ENCODE measurements at places on chromosomes 6 and 20.

GRCh38 chr6:108578595-108579327, 18.0 kb downstream of the FOXO3 start:
- no peak for DNase-seq

DNA sequence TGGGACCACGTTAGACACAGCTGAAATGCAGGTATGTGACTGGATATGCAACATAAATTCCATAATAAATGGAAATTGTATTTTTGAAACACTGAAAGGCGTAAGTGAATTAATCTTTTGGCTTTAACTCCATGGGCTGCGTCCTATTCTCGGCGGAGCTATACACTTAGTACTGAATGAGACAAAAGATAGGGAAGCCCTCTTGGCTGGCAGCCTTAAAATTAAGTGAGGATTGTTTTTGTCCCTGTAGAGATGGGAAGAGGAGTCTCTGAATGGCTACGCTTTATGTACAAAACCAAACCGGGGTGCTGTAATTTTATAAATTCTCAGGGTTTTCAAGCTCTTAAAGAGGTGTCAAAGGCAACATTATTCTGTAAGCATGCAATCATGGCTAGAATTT, 429.8 kb downstream of the QKI start:
- DNase-seq: no peak

GRCh38 chr6:37641546-37641945, 56.1 kb downstream of the MDGA1 start:
- no peak for DNase-seq

DNA sequence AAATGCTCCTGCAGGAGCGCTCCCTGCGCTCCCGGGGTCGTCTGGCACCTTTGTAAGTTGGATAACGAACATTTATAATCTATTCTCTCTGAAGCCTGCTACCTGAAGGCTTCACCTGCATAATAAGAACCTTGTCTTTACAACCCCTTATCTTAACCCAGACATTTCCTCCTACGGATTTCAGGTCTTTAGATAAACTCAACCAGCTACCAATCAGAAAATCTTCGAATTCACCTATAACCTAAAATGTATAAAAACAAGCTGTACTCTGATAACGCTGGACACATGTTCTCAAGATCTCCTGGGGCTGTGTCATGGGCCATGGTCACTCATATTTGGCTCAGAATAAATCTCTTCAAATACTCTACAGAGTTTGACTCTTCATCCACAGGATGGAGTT, 4.1 kb upstream of the KCNK5 start:
- no peak for DNase-seq

GRCh38 chr6:144134737-144135136, 15.6 kb upstream of the STX11 start:
- no peak for DNase-seq

DNA sequence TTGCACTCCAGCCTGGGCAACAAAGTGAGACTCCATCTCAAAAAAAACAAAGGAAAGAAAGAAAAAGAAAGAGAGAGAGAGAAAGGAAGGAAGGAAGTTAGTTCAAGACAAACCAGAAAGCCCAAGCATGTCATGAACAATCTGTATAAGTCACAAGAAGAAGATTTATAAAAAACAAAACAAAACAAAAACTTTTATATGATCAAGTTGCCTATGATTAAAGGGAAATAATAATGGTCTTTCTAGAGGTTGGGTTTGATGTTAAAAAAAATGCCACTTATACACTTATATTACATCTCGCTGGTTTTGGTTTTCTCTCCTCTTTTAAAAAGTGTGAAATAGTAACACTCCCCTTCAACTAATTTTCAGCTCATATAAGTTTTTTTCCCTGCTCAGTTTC, 146.2 kb upstream of the CARMIL1 start:
- no peak for DNase-seq

GRCh38 chr6:36375644-36376155, 11.8 kb downstream of the ETV7 start:
- no peak for DNase-seq

DNA sequence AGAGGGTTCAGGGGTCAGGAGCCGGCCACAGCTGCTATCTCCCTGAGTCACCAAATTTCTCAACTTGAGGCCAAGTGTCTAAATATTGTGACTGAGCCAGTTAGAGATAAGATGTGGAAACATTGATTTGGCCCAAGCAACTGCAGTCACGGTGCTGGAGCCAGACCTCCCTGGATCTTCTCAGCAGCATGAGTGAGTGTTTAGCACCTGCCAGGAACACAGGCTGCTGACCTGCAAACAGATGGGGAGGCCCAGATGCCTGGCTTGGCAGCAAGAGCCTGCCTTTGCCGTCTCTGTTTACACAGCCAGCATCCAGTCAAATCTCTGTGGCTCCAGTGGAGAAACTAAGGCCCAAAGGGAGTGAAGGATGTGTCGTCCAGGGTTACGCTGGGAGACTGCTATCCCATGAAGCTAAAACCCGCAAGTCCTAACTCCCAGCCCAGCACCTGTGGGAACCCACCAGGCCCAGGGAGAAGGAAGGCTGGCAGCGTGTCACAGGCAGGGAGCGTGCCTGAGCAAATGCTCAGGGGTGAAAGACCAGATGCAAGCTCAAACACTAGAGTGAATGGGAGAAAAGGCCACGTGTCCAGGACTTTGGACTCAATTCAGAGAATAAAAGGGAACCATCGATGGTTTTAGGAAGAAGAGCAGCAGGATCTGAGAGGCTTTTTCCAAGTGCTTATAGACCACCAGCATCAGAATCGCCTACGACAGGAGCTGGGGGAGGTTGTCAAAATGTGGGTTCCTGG, 15.9 kb upstream of the PTGIS start:
- no peak for DNase-seq

DNA sequence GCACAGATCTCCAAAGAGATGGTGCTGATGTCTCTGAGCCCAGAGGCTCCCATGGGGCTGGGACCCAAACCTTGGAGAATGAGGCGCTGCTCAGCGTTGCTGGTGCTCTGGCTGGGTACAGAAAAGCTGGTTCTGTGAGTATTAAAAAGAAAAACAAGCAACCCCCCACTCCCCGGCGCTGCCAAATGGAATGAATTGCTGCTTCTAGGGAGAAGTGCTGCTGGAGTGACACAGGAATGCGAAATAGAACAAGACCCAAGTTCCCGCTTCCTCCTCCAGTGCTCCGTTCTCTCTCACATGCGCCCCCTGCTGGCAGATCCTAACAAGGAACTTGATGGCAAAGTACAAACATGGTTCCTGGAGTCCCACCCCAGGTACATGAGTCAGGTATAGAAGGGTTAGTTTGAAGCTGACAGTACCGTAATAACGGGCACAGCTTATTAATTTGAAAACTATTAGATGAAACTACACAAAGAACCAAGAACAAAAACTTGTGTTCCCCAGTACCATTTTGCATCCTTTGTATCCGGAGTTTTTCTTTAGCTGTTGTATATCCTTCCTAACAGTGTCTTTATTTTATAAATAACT, 2.1 kb upstream of the DDX27 start:
- peak; percentile 96 for DNase-seq

DNA sequence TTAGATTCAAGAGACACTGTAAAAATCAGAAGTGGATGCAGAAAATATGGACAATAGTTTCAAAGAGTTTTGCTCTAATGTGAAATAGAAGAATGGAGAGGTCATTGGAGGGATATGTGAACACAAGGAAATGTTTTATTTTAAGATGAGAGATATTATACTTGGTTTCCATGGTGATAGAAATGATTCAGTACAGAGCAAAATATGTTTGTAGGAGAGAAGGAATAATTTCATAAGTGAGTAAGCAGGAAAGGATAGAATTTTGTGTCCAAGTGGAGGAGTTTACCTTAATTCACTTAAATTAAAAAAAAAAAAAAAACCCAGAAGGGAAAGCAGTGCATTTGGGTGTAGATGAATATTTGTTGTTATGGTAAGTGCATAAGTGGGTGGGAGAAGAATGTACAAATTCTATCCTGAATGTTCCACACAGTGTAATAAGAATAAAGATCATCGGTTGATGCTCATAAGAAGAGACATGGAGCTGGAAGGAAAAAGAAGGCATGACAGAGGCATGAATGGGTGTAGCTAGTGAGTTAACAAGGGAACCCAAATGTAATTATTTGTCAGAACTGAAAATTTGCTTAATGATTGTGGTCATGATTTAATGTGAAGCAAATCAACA, 688.9 kb upstream of the GJE1 start:
- DNase-seq: no peak

- DNase-seq: no peak
Measured at GRCh38 chr20:45429618-45430017, 13.7 kb downstream of the PIGT start.

DNA sequence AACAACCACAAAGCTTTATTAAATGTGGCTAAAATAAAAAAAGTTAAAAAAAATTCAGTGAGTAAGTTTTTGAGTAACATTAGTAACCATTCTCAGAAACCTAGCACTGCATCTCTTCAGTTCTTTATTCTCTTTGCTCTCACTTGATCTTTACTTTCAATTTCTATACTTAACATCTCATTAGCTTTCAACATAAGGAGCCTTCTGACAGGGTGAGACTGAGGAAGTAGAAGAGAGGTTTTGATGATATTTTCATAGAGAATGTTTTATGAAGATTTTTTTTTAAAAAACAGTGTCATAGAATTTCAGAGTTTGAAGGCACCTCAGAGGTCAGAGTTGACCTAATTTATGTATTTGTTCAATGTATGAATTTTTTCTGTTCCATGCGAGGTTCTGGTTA, 60.8 kb downstream of the FAM83B start:
- DNase-seq: no peak

GRCh38 chr20:24027229-24027628, 38.6 kb upstream of the GGTLC1 start:
- peak; percentile 64 for DNase-seq

DNA sequence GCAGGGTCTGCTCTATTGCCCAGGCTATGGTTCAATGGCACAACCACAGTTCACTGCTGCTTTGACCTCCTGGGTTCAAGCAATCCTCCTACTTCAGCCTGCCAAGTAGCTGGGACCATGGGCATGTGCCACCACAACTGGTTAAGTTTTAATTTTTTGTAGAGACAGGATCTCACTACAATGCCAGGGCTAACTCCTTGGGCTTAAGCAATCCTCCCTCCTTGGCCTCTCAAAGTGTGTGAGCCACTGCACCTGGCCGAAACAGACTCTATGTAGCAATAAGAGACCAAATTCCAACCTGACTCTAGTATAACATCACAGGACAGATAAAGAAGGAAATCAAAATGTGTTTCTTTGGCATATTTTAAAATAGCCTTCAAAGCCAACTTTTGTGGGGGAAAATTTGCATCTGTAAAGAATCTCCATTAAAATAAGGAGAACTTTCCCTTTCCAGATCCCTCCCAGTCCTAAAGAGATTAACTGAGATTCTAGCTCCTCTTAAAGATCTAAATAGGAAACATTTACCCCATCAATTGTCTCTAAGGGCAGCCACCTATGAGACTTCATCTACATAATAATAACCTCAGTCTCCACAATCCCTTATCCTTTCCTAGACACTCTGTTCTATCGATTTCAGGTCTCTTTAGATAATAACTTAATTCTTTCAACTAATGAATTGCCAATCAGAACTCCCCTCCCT, 94.7 kb upstream of the PLCB4 start:
- no peak for DNase-seq

DNA sequence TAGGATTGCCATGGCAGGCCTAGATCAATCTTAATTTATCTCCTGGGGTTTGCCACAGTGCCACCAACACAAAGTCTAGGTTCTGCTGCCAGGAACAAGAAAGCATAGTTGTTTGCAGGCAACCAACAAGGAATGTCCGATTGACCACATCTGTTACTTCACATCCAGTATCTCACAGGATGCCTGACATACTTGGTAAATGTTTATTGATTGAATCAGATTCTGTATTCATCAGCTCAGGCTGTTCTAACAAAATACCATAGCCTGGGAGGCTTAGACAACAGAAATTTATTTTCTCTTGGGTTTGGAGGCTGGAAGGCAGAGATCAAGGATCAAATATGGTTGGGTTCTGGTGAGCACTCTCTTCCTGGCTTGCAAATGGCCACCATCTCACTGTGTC, 26.3 kb upstream of the MC3R start:
- DNase-seq: no peak

- no peak for DNase-seq
Measured at GRCh38 chr6:7138921-7139358, 31.2 kb downstream of the RREB1 start.

- no peak for DNase-seq
Measured at GRCh38 chr20:9270831-9271230, 201.9 kb downstream of the PLCB4 start.

GRCh38 chr6:11714116-11714797, 64.3 kb downstream of the ADTRP start:
- DNase-seq: no peak

DNA sequence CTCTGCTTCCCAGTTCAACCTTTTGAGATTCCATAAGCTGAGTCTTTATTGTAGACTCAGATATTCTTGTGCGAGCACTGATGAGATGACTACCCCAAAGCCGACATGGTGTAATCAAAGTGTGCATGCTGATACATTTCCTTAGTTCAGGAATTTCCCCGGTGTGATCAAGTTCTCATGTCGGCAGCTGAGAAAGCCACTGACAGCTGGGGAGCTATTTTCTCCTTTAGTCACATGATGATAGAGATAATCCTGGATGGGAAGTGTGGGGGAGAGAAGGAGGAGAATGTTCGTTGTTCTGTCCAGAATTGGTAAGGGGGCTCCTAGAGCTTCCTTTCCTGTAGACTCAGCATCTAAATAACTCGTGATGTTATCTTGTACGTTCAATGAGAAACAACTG, 7.7 kb upstream of the CAP2 start:
- no peak for DNase-seq

DNA sequence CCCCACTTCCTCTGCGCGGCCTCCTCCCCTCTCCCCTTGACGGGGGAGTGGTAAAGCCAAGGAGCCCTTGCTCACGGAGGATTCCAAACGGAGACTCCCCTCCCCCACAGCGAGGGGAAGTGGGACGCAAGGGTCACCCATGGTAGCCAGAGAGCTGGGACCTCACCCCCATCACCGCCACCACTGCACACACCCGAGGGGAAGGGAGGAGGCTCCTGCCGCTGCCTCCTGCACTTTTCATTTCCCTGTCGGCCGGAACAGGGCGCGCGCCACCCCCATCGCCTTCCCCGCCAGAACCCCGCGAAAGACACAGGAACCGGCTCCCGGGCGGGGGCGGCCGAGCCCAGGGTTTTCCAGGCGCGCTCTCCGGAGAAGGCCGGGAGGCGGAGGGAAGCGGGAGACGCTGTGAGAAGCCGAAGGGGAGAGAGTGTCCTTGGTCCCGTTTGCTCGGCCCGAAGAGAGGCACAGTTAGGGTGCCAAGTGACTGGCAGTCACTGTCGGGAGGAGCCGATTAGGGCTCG, 789 bp downstream of the CCND3 start:
- no peak for DNase-seq

GRCh38 chr20:60934724-60935123, 317.3 kb upstream of the CDH4 start:
- DNase-seq: no peak
